Kasumi-1 (cell line): ENCODE measurements at places on chromosomes 7 and 10.
A peak's percentile ranks its signal among the peaks of the same experiment; 100 is the strongest.

DNA sequence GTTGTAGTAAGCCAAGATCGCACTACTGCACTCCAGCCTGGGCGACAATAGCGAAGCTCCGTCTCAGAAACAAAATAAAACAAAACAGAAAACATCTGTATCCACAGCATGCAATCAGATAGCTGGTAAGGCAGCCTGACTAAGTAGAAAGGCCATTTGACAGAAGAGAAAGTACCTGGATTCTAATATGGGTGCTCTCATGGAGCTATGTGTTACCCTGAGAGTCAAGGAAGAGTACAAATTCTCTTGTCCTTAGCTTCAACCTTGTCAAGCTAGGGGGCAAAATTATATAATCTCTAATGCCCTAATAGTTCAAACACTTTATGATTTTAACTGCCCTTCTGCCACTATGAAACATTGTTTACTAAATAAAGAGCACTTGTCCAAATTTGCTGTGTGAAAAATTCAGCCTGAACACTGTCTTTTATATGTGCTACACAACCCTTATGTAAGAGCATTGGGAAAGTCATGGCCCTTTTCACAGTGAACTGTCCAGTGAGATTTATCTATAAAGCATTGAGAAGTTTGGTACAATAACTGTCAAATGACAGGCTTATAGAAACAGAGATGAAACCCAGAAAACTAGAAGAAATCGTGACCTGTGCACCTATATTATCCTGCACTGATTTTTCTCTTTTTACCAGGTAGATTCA is 51.2 kb upstream of the PRKG1 start:
- DNase-seq = no peak

- DNase-seq = peak; percentile 83
These were observed 3.4 kb downstream of the IGFBP3 start for GRCh38 chr7:45917658-45918057.

DNA sequence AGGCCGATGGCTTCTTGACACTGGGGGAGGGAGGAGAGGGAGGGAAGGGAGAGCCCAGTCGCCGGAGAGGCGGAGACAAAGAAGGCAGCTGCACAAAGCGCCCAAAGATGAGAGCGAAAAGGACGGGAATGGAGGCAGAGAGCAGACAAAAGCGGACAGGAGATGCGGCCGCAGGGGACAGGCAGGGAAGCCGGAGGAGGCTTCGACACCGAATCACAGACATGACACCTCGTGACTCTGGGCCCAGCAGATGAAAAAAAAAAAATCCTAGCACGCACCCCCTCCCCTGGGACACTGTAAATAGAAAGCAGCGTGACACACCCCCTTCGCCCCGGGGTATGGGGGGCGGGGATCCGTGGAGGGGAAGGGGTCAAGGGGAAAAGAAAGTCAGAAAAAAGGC is 976 bp downstream of the NAT16 start:
- DNase-seq = no peak

DNA sequence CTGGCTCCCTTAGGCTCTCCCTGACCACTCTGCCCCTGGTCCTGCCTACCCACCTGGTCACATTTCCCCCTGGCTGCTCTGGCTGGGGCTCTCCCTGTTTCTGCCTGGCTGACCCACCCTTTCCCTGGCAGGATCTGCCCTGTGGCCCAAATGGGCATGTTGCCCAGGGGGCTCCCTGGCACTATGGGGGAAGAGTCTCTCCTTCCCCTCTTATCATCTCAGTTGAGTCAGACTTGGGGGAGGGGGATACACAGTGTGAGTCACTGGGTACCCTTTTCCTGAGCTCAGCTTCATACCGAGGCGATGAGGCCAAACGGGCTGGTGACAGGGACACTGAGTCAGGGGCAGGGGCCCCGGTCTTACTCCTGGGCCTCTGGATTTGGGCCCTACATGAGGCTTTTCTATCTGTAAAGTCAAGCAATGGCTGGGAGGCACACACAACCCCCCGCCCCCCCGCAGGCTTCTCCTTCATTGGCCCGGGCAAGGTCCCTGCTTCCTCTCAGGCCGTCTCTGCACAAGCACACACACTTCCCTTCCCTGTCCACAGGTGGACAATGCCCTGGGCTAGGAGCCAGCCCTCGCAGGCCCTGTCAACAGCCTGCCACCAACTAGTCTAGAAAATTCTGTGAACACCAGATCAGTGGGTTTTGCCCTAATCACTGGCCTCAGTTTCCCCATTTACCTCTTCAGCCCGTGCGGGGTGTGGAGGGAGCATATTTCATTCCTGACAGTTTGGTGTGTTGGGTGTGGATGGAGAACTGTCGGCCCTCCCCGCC is 627 bp upstream of the FLNC start:
- DNase-seq = peak; percentile 15

DNA sequence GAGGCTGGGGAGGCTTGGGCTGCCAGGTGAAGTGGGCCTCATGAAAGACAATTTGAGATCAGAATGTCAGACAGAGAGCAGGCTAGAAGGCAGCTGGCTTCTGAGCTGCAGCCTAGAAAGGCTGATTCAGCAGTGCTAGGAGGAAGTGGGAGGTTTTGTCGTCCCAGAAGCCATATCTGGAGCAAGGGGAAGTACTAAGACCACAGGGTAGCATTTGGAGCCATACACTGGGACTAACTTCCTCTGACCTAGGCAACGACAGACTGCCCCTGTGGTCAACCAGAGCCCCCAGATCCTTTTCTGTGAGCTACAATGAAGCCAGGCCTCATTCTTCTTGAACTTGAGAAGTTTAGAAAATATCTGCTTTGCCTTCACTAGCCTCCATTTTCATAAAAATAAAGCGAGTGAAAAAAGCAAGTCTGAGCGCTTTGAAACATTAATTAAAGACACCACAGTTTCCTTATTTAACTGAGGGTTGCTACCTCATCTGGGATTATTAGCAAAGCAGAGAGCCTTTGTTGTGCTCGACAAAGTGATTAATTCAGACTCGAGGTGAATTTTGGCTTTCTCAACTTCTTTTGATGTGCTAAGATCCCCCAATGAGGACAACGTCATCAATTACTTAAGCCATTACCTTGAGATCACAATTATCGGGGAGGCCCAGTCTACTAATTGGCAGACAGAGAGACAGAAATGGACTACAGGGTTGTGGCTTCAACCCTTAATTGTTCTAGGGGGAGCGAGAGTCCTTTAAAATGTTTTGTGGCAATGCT is 26.6 kb downstream of the TBXAS1 start:
- peak; percentile 99 for DNase-seq

DNA sequence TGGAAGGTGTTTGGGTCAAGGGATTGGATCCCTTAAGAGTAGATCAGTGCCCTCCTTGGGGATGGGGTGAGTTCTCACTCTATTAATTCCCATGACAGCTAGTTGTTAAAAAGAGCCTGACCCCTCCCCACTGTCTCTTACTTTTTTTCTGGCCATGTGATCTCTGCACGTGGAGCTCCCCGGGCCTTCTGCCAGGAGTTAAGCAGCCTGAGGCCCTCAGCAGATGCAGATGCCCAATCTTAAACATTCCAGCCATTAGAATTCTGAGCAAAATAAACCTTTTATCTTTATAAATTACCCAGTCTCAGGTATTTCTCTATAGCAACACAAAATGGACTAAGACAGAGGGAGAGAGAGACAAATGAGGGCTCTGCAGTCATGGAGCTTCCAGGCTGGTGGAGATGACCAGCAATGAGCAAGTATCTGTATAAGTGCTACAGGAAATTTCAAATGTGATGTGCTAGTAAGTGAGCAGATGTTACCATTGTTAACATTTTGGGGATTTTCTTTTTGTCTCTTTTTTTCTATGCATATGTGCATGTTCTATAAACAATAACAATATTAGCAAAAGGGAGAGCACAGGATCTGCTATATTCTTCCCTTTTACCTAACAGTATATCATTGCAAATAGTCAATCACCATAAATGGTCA is 26.7 kb downstream of the PLPP4 start:
- no peak for DNase-seq

DNA sequence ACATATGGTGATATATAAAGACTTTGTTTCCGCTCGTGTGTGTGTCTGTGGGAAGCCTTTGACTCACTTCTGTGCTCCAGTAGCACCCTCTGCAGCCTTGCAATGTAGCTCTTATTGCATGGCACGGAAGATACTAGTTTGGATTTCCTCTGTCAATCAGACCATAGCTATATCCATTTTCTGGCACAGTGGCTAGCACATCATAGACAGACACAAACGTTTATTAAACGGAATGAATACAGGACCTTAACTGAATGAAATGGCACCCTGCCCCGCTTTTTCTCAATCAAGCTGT is 124.0 kb upstream of the PTPN20 start:
- peak; percentile 29 for DNase-seq

GRCh38 chr10:43739161-43739560 is 90.5 kb upstream of the ZNF32 start:
- DNase-seq = peak; percentile 20

DNA sequence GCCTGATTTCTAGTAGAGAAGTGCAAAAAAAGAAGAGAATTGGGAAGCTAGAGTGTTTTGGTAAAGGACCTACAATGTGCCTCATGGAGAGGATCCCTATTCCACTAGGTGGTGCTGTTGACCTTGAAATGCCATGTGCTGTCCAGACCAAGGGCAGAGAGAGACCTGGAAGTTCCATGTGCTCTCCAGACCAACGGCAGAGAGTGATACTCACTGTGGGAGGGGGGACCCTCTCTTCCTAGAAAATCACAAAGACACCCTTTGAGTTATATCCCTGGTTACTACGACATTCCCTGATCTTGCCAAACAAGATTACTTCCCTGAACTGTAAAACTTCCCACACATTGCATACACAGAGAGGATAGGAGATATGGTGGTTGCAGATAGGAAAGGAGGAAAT is 212.7 kb upstream of the ZNF804B start:
- peak; percentile 21 for DNase-seq

- DNase-seq = no peak
These were observed 154.2 kb downstream of the ARHGAP12 start for GRCh38 chr10:31774299-31774900.

DNA sequence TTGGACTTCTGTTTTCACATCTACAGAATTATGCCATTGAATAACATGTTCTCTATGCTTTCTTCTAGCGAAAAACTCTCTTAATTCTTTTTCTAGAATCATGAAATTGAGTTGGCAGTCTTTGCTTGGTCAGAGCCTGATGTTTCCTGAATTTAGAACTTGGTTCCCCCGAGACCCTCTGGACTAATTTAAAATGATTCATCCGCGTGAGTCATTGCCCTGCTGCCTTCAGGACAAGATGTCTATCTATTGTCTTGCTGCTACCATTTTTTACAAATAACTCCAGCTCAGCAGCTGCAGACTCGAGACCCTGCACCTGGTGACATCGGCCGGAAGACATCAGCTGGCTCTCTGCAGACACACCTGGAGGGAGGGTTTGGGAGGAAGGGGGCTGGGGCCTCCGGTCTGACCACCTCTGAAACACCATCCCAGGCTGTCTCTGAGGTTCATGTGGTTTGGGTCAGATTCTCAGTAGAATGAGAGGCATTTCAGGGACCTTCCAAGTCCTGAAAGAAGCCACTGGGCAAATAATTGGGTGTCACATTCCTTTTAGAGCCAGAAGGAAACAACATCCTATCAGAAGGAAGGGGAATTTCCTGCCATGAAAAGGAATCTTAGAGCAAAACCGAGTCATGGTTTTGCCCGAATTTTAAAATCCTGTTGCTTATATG is 20.9 kb upstream of the KLF6 start:
- peak; percentile 55 for DNase-seq

DNA sequence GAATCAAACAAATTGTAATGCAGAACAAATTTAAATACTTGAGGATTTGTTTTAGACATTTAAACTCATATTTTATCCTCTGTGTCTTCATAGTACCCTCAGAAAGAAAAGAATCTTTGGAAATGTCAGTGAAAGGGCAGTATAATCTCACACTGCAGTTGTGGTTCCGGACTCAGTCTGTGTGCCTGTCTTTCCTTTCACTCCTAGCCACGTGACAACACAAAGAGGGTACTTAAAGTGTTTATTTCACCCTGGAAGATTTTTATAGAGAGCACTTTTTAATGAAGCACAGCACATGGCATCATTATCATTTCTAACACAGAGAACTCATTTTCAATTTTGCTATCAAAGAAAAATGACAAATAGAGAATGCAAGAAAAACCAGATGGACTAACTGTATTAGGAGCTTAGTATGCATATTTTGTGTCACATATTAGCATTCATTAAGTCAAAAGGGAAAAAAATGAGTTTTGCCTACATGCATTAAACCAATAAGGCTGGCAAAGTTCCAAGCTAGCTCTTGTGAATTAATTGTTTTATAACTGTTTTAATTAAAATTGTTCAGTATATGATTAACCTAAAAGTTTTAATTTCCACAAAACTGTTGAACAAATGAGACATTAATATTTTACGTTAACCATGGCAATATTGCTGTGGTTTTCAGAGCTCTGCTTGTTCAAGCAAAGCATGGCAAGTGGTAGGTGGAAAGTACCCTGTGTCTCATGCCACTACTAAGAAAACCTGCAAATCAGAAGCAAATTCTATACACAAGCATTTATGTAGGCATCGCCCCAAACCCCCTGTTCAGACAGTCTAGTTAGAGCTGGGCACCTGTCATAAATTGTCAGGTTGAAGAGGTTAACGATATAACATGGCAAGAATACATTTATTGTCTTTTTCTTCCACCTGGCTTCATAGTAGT is 65.9 kb downstream of the AUTS2 start:
- no peak for DNase-seq

DNA sequence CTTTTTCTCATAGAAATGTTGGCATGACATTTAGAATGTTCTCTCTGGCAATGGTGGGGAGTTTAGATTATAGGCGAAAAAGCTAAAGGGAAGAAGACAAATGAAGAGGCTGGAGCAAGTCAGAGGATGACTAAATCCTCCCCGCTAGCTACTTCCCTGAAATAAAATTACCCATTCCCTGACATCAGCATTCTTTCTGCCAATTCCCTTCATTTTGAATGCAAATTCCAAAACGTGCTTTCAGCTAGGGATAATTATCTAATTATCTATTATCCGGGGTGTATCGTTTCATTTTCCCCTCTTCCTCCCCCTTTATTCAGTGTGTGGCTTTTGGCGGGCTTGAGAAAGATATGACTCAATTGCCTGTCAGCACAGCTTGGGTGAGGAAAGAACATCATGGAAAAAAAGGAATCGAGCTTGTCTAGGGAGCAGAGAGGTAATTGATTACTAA is 672.3 kb downstream of the TNS3 start:
- DNase-seq = no peak

GRCh38 chr7:133365917-133366316 is 113.0 kb downstream of the EXOC4 start:
- DNase-seq = no peak

- DNase-seq = no peak
These were observed 993.4 kb downstream of the TYW1 start for GRCh38 chr7:67990003-67990402.

DNA sequence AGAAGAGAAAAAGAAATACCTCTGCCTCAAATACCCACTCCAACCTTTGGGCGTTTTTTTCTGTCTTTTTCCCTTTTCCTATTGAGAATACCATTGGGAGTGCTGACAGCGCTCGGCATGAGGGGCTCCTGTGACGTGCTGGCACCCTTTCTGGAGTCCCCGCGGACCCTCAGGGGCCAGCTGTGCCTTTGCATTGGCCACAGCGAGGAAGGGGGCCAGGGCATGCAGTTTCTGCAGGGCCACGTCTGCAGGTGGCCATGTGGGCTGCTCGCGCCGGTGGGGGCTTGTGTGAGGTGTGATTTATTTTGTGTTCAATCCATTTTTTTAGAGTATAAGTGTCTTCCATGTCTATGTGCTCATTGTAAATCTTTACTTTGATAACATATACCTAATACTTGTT is 57.4 kb downstream of the INPP5A start:
- DNase-seq = no peak
